Tongue (tissue), 3 donors: ENCODE measurements at places on chromosomes 4 and X.

- peak; percentile 48 for DNase-seq
These were observed 156.3 kb upstream of the VEGFC start for GRCh38 chr4:176949029-176949428.

- no peak for DNase-seq
These were observed 127.0 kb upstream of the ZDHHC15 start for GRCh38 chrX:75649829-75650228.

- no peak for DNase-seq
These were observed 1693.1 kb upstream of the TENM3 start for GRCh38 chr4:180550106-180550505.

GRCh38 chr4:4859799-4860599 is 534 bp downstream of the MSX1 start:
- no peak for DNase-seq

GRCh38 chr4:156280686-156281085 is 327.0 kb upstream of the CTSO start:
- no peak for DNase-seq

DNA sequence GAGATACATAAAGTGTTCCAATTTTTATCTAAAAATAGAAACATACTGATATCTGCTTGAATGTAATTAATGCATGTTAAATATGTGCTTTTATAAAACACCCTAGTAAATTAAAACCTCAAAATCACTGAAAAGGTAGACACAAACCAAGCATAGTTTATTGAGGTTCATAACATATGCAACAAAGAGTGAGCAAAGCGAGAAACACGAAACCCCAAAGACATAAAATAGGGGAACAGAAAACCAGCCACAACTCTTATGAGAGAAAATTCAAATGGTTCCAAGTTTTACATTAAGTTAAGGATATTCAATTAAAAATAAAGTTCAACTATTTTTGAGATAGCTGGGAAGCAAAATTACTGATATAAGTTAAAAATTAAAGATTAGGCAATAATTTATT is 336.4 kb upstream of the AGA start:
- DNase-seq = no peak

- DNase-seq = no peak
These were observed 175.3 kb downstream of the BCOR start for GRCh38 chrX:39922488-39922887.

GRCh38 chrX:40460926-40461325 is 119.8 kb upstream of the ATP6AP2 start:
- DNase-seq = no peak

- DNase-seq = peak; percentile 8
These were observed 32.2 kb downstream of the MID2 start for GRCh38 chrX:107857837-107858236.

- DNase-seq = no peak
These were observed 557.7 kb upstream of the TENM3 start for GRCh38 chr4:181685461-181685860.

- DNase-seq = peak; percentile 82
These were observed at the start of gene CNOT6L for GRCh38 chr4:77818602-77819403. Gene CNOT6L, minus strand, starts transcription at chr4:77819368. Its CDS starts 60 bp downstream, at chr4:77819308.

DNA sequence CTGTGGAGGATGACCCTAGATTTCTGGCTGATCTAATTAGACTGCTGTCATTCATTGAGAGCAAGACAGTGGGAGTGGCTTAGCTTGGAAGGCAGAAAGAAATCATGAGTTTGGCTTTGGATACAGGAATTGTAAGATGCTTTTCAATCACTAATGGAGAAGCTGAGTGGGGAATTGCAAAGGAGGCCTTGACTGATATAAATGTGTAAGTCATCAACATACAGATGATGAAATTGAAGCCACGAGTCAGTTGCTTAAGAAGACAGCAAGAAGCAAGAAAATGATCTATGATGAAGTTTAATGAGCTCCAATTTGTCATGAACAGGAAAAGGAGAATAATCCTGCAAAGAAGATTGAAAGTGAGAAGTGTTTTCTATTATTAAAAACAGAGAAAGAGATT is 136.7 kb upstream of the C1QTNF7 start:
- DNase-seq = no peak

DNA sequence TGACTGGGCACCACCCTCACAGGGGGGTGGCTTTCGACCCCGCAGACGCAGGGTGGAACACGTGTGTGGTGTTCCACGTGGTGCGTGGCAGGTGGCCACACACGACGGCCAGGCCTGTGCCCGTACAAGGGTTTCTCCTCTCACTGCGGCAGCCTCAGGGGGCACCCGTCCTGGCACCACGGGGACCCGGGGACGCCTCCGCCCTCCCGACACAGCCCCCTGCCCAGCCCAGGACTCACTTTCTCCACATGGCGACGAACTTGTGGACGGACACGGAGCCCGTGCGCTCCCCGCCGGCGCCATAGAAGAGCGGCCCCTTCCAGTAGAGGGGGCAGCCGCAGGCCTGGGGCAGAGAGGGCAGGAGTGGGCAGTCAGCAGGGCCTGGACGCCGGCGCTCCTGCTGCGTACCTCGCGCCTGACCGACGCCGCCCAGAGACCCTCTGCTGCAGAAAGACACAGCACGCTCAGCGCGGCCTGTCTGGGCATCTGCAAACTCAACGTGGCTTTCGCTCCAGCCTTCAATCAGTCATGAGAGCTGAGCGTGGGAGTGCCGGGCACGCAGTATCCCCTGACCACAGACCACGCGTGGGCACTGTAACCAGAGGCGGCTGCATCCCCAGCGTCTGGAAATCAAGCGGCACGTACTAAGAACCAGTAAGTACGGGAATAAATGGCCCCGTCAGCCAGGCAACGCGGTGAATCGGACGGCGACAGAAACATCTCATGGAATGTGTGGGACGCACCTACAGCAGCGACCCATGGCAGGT is 28.9 kb upstream of the GTPBP6 start:
- DNase-seq = no peak

DNA sequence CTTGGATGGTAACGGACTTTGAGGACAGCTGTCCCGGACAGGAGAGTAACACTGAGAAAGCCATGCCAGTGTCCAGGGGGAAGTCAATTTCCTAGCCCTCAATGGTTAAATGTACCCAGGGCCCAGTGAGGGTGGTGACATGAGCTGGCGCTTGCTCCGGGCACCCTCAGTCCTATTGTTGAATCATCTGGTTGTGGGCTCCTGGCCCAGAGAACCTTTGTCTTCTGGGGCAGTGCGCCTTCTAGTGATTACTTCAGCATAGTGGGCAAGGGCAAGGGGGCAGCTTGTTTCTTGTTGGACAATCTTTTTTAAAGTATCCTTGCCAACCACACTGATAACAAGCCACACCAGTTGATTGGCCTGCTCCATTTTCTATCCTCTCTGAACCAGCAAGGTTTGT is 30.9 kb upstream of the TRPC5 start:
- no peak for DNase-seq

- DNase-seq = no peak
These were observed 57.7 kb upstream of the PGK1 start for GRCh38 chrX:78046362-78046761.

GRCh38 chr4:13174001-13174400 is 310.1 kb downstream of the RAB28 start:
- no peak for DNase-seq

DNA sequence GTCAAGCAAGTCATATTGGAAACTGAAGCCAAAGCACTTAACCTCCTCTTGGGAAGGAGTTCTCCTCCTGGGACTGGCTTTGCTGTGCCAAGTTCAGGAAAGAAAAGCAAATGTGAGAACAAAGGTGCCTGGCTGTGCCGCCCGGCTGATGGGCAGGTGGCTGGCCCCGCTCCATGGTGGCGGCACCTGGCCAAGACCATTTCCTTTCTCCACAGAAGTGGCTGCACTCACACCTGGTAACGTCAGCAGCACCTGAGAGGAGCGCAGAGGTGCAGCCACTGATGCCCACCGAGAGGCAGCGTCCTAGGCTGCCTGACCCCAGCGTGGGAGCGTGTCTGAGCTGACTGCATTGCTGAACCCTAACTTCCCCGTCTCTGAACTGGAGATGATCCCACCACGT is 54.3 kb downstream of the DCTD start:
- DNase-seq = no peak

DNA sequence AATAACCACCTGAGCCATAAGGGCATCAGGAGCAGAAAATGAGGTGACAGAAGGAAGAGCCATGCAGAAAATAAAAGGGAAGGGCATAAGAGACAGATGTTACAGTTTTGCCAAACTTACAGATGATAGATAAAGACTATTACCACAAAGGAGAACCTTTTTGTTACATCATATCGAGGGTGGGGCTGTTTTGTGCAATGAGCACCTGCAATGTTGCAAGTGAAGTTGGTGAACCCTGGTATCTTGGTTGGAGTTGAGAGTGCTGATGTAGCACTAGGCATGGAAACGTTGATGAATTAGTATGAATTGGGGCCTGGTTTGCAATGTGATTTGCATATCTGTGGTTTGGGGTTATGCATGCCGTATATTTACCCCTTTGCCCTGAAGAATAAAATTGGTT is 119.8 kb upstream of the TEX13D start:
- DNase-seq = no peak

GRCh38 chrX:150507251-150507856 is 61.1 kb upstream of the MTM1 start:
- no peak for DNase-seq

DNA sequence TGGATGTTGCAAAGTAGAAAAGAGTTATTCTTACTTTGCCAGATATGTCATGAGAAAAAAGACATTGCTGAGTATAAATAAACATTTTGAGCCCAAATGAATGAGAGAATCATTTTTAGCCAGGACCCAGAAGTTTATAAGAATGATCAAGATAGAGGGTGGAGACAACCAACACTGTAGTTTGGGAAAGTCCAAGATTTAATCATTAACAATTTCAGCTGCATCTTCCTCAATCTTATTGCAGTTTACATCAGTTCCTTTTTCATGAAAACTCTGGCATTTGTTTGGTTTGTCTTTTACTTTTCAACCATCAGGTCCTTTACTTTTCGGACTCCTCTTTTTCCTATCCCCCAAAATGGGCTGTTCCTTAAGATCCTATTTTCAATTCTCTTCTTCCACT is 645.9 kb downstream of the ANKRD50 start:
- no peak for DNase-seq

GRCh38 chr4:168501407-168501806 is 4.6 kb downstream of the PALLD start:
- DNase-seq = no peak

DNA sequence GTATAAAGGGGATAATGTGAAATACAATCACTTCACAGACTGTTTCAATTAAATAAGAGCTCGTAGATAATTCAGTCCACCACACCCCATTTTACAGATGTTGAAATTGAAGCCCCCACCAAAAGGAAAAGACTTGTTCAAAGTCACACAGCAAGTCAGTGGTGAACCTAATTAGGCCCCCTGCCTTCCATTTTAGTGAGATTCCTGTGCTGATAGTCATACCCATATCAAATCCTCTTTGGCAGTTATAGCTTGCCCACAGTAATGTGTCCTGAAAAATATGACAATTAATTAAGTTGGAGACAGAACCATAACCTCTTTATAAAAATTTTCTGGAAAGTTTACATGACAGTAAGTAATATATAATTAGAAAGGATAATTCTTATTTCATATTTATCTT is 58.0 kb downstream of the AR start:
- no peak for DNase-seq

DNA sequence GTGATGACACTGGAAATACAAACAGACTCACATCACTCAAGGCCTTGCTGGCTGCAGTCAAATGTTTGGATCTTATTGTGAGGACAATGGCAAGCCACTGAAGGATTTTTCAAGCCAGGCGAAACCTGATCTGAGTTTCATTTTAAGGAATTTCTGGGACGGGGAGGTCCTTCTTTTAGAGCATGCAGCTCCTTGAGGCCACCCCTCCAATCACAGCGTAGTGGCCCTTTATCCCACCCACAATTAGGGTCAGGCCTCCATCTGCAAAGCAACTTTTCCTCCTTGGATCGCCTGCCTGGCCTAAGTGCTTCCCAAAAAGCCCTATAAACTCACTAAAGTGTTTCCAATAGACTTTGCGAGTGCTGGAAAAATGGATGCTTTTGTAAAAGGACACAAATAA is 115.5 kb downstream of the EFHC2 start:
- DNase-seq = peak; percentile 14

GRCh38 chr4:26191353-26191752 is 129.5 kb upstream of the RBPJ start:
- no peak for DNase-seq

DNA sequence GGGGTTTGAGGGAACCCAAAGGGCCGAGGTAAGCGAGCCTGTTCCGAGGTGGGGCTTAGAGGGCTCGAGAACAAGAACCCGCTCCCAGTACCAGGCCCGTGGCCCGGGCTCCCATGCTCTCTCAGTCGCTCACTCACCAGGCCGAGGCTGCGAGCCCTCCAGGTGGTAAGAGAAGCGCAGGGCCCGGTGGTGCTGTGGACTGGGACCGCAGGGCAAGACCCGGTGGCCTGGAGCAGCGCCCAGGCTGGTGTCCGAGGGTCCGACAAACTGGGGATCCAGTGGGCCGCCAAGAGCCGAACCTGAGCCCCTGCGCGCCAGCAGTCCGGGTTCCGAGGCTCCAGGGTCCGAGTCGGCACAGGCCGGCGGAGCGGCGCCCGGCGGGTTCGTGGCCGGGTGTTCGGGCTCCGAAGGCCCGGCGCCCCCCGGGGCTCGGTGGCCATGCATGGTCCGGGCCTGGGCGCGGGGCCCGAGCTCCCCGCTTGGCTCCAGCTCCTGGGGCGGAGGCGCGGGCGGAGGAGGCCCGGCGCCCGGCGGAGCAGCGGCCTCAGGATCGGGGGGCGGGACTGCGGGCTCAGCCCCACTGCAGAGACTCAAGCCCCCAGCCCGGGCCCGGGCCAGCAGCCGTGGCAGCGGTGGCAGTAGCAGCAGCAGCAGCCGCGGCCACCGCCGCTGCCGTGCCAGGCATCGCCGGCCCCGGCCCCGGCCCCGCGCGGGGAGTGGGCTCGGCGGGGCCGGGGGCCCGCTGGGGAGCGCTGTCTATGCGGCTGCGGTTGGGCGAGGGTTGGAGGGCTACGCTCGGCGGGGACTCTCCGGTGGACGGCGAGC is 833 bp downstream of the FGD1 start:
- peak; percentile 27 for DNase-seq
